Chondrocyte (in vitro differentiated cells): ENCODE measurements at places on chromosomes 6 and 20.

GRCh38 chr20:61322151-61322865 lies 70.2 kb downstream of the CDH4 start:
- DNase-seq: no peak

DNA sequence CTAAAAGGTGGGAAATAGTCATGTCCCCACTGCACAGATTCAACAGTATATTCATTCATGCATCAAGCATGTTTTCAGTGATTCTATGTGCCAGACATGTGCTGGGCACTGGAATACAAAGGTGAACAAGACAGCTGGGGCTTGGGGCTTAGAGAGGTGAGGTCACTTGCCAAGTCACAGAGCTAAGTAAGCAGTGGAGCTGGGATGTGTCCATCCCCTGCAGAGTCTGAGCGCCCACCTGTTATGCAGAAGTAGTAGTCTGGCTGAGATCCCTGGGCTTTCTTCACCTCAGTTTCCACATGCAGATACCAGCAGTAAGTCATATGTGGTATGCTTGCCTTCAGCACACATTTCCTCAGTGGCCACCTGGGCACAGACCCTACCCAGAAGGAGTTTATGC lies 263.8 kb downstream of the DHX35 start:
- no peak for DNase-seq

DNA sequence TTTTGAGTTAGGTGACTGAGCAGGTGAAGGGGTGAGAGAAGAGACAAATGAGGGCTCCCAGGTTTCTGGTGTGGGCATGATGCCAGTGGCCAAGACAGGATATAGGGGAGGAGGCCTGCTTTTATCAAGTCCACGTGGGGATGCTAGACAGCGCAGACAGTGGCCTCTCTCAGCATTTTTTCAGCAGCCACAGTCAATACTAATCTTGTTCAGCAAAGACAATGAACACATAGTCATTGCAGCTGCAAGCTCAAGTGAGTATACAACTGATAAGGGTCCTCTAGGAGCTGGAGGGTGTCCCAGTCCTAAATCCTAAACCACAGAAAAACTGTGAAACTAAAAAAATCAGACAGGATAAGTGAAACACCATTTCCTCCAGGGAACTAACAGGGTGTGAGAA lies 48.6 kb downstream of the UQCC1 start:
- no peak for DNase-seq

DNA sequence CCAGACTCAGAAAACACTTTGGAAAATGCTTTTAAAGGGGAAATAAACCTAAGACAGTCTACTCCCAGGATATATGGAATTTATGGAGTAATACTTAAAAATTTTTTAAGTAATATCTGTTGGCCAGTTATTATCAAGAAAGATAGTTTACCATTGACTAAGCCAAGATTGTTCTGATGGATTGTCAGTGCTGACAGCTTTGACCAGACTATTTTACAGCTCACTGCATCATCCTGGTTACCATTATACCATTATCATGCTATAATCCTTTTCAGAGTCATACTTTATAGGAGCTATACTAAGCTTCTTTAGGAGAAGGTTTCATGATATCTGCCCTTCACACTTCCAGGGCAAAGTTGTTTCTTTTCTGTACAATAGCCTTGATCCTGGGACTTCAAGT lies 16.5 kb downstream of the GTF2H5 start:
- no peak for DNase-seq

DNA sequence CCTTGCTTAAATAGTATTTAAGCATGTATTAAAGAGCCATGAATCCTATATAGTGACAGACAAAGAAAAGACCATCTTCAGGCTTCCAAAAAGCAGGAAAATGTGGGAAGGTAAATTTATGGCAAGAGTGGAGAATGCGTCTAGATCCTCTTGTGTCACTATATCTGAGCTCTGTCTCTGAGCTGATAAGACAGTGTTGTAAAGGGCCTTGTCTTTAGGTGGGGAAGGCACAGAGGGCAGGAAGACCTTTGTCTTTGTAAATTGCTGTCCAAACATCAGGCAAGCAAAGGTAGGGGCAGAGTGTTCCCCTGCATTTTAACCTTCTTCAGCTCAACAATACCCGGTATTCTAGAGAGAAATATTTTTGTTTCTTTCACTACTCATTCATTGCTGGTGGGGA lies 33.9 kb upstream of the MBOAT1 start:
- DNase-seq: no peak

GRCh38 chr6:107713563-107713962 lies 110.5 kb downstream of the SCML4 start:
- no peak for DNase-seq

DNA sequence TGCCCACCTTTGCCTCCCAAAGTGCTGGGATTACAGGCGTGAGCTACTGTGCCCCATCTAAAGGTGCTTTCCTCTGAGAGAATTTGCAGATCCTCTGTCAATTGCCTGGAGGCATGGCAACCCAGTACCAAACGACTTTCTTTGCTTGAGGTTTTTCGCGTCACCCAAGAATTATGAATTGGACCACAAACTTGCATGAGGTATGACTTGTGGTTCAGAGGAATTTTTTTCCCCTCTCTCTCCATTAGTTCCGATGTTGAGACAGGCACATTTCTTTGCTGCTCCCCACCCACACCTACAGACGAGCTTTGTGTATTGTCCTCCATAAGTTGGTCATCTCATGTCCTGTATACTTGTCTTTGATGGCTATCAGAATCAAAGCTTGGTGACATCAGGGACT lies 11.8 kb upstream of the SCAF8 start:
- no peak for DNase-seq

DNA sequence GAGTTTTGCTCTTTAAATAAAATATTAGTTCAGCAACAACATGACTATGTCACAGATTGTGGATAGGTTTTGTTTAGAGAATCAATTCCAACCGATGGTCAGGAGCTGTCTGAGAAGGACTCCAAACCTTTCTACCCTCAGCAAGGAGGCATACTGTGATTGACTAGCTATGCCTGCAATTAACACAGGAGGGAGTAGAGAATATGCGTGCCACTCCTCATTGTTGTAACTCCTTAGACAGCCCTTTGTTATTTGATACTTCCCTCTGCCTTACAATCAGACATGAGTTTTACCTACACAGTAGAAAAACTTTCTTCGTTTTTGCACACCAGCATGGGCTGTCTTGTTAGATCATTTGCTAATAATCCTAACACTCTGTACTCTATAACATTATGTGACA lies 796.5 kb downstream of the PRIM2 start:
- no peak for DNase-seq

- no peak for DNase-seq
These were observed 57.2 kb upstream of the MRPS10 start for GRCh38 chr6:42274898-42275297.

DNA sequence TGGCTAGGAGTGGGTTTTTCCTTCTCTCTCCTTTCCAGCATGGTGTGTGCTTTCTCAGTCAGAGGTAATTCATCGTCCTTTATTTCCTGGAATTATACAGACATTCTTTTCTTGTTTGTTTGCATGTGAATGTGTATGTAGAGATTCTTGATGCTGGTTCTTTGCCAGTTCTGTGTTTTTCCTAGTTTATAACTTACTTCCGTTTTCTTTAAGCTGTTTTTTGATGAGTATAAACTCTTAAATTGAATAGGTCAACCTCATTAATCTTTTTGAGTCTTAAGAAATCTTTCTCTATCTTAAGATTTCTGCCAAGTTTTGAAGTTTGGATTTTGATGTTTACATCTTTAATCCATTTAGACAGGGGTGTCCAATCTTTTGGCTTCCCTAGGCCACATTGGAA lies 38.7 kb downstream of the IGF2R start:
- DNase-seq: no peak

GRCh38 chr6:35092362-35093117 lies 48.6 kb downstream of the TCP11 start:
- DNase-seq: no peak

GRCh38 chr6:135953818-135954217 lies 102.3 kb downstream of the PDE7B start:
- DNase-seq: no peak

DNA sequence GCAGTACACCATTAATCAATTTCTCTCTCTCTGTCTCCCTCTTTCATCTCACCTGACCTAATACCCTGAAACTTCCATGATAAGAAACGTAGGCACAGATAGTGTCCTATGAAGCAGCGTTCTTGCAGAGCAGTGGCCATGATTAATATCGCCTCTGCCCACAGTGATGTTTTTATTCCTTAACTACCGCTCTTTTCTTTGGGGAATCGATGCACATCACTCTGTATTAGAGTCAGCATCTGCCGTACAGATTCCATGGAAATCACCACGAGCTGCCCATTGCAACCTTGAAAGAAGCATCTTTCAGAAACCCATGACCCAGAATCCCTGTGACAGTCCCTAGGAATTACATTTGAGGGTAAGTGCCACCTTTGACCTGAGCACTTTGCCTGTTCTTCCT lies 152.0 kb upstream of the ECI2 start:
- DNase-seq: no peak

DNA sequence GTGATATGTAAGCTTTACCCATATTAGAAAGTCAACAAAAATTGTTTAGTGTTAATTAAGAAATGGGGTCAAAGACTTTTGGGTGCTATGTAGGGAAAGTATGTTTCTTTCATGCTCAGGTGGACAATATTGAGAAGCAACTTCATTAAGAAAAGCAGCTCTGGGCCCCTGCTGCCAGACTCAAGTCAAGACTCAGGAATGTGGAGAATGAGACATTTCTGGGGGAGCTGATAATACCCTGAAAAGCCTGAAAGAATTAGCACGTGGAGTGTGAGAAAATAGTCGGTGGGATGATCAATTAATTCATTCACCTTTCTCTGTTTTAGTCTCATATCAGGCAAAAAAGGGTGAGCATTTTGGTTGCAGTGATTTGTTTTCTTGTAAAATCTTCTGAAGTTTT lies 175.1 kb upstream of the IMPG1 start:
- no peak for DNase-seq

GRCh38 chr6:146984251-146984924 lies 219.8 kb upstream of the STXBP5 start:
- DNase-seq: no peak

DNA sequence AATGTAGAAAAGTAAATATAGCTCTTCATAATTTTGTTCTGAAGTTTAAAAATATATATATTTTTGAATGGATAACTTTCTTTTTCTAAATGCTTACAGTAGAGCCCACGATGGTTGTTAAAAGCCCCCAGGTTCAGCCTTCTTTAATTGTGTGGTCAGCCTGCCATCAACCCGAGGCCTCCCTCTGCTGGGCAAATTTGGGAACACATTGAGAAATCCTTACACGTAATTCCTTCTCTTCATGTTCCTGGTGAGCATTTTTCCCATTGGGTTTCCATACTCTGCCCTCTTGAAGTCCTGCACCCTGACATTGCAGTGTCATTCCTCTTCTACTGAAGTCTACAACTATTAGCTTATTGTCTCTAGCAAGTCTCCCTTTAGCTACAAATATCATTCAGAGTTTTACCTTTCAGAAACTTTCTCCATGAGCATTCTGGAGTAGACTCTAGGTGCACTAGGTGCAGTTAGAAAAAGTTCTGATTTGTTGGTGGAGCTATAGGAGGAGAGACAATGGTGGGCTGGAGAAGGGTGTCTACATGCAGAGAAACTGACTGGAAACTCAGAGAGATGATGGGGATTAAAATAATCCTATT lies 40.6 kb downstream of the TRIM38 start:
- no peak for DNase-seq

DNA sequence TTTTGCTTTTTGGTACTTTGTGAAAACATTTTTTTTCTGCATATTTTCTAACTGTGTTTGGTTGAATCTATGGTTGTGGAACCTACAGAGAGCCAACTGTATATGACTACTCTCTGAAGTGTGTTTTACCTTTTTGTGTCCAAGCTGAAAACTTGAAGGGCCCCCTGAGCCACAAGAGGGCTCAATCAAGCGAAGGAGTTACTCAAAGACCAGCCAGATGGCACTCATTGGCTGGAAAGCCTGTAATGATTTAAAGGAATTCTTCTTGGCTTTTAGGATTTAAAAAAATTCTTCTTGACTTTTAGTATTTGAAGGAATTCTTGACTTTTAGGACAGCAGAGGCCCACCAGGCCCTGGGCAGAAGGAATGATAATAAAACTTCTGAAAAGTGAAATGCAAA lies 27.0 kb upstream of the ECI2 start:
- no peak for DNase-seq

DNA sequence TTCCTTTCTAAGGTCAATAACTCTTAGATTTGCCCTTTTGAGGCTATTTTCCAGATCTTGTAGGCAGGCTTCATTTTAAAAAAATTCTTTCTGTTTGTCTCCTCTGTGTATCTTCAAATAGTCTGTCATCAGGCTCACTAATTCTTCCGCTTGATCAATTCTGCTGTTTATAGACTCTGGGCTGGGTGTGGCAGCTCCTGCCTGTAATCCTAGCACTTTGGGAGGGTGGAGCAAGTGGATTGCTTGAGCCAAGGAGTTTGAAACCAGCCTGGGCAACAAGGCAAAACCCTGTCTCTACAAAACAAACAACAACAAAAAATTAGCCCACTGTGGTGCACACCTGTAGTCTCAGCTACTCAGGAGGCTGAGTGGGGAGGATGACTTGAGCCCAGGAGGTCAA lies 40.0 kb upstream of the SCP2D1 start:
- no peak for DNase-seq

DNA sequence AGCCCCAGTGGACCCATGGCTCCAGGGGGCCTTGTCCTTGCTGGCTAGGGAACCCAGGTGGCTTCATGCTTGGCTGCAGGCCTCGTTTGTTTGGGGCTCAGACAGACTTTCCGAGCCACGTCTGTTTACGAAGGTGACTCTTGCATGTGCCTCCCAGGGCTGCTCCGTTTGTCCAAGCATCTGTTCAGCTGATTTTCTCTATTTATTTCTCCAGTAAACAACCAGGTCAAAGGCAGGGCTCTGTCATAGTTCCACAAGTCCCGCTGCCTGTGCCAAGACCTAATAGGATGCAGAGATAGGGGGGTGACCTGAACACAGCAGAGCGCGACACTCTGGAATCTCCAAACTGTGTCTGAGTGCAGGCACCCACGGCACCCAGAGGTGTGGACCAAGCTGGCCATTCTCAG lies 12.8 kb upstream of the SPO11 start:
- DNase-seq: no peak

GRCh38 chr6:25692472-25692871 lies 40.5 kb downstream of the SCGN start:
- DNase-seq: no peak

DNA sequence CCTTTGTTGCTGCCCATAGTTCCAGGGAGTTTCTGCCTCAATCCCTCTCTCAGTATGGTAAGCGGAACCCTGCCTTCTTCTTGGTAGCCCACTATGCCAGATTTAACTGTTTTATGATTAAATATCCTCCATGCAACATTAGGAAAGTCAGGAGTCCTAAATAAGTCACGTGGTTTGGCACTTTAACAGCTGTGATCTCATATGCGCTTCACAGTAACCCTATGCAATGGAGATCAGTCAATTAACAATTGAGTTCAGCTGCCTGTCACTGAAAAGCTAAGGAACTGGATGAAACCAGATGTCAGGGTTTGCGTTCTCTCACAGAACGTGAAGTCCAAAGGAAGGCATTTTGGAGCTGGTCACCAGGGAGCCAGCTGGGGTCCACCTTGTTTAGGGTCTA lies 81.6 kb downstream of the PSMB1 start:
- DNase-seq: no peak

- DNase-seq: no peak
These were observed 115.3 kb downstream of the COL12A1 start for GRCh38 chr6:75090576-75090975.
